ENCODE measurements at places on chromosomes 5 and 9.
A peak's percentile ranks its signal among the peaks of the same experiment; 100 is the strongest.

DNA sequence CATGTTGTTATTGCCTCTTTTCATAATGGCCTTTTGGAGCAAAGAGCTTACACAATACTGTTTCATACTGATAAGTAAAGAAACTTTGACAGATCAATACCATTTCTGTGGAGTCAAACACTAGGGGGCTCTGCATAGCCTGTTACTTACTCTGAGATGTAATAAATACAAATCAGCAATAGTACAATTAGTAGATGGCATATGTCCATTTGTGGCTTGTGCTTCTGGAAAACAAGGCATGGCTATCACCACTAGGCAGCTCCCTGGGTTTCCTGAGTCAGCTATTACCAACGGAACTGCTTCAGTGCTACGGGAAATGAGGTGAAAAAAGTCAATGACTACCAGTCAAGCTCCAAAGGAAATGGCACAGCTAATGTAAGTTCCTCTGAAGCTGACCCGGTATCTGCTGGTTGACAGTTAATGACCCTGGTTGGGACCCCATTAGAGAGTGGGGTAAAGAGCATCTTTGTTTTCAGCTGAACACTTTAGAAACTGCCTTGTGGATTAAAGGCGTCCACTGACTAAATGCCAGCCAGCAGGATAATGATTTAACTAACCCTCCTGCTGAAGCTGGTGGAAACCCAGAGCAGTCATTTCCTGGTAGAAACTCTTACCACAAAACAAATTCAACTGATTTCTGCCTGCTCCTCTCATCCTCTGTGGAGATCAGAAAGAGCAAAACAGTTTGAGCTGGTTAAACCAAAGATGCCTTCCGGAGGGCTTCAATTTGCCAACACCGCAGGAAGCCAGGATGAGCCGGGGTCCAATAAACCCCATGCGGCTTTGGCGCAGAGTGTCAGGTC is 69.0 kb upstream of the FAM169A start:
- DNase-seq, result no peak

DNA sequence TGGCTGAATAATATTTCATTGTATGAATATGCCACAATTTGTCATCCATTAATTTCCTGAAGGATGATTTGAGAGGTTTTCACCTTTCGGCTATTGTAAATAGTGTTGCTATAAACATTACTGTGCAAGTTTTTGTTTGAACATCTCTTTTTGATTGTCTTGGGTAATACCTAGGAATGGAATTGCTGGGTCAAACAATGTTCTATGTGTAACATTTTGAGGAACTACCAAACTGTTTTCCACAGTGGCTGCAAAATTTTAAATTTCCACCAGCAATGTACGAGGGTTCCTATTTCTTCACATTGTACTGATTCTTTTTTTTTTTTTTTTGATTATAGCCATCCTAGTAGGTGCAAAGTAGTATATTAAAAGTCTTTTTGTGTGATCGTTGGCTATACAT is 63.8 kb upstream of the ANKH start:
- no peak for DNase-seq

- DNase-seq, result no peak
These were observed 29.4 kb upstream of the SPATA31E1 start for GRCh38 chr9:87853302-87853701.

DNA sequence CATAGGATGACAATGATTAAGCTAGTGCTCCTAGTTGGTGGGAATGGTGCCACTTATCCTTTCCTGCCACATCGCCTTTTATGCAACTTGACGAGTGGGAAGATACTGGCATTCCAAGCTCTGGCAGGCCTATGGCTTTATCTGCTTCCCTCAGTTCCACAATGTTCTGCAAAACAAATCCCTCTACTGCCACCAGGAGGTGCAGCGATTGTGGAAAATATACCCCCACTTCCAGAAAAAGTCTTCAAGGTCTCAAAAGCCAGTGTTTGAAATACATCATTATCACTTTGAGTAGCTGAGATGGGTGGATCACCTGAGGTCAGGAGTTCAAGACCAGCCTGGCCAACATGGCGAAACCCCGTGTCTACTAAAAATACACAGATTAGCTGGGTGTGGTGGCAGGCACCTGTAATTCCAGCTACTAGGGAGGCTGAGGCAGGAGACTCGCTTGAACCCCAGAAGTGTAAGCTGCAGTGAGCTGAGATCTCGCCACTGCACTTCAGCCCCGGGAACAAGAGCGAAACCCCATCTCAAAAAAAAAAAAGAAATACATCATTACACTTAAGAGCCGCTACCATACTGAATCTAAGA is 3.4 kb downstream of the CLINT1 start:
- peak; percentile 37 for DNase-seq

- DNase-seq, result no peak
These were observed 33.4 kb downstream of the ASS1 start for GRCh38 chr9:130478152-130478551.

GRCh38 chr5:143947313-143947712 is 135.4 kb downstream of the HMHB1 start:
- DNase-seq, result no peak

DNA sequence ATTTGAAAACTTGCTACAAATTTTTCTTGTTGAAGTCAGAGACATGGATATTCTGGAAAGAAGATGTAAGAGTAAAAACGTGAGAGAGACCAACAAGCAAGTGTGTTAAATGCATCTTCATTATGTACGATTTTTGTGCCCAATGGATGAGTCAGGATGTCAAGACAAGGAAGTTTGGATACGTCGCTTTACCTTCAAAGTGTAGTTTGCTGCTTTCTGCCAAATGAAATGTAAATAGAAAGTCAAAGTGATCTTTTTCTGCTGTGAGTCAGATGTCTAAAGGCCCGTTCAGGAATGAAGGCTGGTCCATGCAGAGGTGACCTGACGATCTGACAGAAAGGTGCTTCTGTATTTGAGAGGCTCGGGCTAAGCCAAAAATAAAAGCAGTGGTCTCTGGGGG is 273.1 kb upstream of the PIK3R1 start:
- DNase-seq, result no peak

GRCh38 chr5:96952118-96952750 is 16.4 kb downstream of the LNPEP start:
- no peak for DNase-seq

Measured in midbrain (tissue), 1 donor.